Stimulated activated CD4-positive, alpha-beta T cell treated with anti-CD3 and anti-CD28 coated beads, Interleukin-1b, Interleukin-23, amount 100 ng/mL, for 1 hour (primary cell): ENCODE measurements at places on chromosomes 13 and 19.

- DNase-seq: no peak
These were observed 29.1 kb downstream of the INTS6 start for GRCh38 chr13:51423766-51424165.

GRCh38 chr19:17687141-17687856 lies 855 bp downstream of the UNC13A start:
- no peak for DNase-seq

GRCh38 chr19:45442778-45443461 lies 19.2 kb upstream of the ERCC1 start:
- no peak for DNase-seq

- peak; percentile 34 for DNase-seq
These were observed 4.1 kb downstream of the ARHGEF1 start for GRCh38 chr19:41886761-41887710.

DNA sequence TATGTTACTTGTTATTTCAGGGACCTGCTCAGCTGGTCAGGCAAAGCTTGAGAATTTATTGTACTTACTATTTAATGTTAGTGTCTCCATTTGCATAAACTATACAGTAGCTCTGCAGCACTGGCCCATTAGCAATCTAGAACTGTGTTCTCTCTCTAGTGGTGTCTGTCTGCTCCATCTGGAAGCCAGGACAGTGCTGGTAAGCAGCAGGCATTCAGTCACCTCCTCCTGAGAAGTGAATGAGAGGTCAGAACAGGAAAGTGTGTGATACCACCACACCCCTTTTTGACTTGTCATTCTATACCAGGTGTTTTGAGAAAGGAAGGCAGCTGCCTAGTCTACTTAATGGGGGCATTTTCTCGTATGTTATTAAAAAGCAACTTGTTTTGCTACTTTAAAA lies 3.9 kb downstream of the COG3 start:
- DNase-seq: no peak

DNA sequence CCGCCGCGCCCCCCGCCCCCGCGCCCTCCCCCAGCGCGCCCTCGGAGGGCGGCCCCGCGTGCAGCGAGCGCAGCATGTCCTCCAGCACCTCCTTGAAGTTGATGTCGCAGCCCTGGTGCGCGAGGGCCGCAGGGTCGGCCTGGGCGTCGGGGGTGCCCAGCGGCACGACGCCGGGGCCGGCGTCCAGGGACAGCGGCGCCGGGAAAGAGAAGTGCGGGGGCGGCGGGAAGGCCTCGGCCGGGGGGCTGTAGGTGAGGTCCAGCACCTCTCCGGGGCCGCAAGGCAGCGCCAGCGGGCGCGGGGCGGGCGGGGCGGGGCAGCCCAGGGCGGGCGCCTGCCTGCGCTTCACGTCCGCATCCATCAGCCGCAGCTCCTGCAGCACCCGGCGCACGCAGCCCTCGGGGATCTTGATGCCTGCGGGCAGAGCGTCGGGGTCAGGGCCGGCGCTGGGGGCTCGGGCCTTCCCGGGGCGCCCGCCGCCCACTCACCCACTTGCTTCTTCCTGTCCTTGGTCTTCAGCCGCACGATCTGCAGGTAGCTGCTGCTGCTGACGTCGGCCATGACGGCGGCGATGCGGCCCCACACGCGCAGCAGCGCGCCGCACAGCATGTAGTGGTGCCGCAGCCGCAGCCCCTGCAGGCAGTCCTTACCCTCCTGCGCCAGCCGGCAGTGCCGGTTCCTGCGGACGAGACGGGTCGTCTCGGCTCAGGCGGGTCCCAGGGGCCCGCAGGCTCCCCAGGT lies 4.7 kb downstream of the GPX4 start:
- DNase-seq: no peak

- no peak for DNase-seq
These were observed 457.6 kb downstream of the KLF12 start for GRCh38 chr13:73676550-73677047.

- DNase-seq: no peak
These were observed 14.9 kb downstream of the POP4 start for GRCh38 chr19:29620931-29621351.

DNA sequence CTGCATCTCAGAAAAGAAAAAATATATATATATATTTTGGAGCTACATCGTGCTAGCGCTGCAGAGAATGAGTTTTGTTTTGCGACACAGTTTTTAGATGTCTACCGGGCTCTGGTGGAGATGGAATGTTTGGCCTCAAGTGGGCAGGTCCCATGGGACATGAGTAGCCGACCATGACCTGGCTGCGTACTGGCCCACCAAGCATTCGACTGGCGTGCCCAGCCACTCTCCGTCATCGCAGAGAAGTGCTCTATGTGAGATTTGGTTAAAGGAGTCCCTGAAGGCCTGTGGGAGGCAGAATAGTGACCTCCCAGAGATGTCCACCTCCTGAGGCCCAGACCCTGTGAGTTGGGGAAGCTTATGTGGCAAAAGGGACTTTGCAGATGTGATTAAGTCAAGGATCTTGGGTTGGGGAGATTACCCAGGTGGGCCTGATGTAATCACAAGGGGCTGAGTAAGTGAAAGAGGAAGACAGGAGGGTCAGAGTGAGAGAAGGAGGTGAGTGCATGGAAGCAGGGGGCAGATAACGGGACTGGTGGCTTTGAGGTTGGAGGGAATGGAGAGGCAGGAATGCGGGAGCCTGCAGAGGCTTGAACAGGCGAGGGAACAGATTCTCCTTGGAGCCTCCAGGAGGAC lies 821 bp upstream of the LILRB4 start:
- no peak for DNase-seq

DNA sequence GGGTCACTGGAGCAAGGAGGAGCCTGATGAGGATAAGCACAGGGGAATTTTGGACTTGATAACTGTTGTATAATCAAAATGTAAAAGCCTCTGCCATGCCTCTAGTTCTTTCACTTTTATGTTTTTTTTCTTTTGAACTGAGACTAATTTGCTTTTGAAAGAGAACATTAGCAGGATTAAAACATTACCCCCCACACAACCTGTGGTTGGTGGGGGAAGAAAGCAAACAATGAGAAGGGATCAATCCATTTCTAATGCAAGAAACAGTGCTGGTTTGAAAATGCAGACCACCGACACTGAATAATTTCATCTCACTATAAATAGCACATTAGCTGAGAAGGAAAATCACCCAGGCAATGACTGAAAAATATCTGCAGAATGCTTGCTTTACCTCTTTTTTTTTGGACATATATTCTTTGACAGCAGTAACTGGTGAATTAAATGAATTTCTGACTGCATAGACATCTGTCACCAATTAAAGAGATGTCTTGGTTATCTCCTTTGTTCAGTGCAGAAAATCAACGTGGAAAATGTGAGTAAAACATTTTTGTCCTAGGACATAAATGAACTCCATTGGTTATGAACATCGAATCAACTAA lies 48.6 kb upstream of the TRPC4 start:
- DNase-seq: no peak

DNA sequence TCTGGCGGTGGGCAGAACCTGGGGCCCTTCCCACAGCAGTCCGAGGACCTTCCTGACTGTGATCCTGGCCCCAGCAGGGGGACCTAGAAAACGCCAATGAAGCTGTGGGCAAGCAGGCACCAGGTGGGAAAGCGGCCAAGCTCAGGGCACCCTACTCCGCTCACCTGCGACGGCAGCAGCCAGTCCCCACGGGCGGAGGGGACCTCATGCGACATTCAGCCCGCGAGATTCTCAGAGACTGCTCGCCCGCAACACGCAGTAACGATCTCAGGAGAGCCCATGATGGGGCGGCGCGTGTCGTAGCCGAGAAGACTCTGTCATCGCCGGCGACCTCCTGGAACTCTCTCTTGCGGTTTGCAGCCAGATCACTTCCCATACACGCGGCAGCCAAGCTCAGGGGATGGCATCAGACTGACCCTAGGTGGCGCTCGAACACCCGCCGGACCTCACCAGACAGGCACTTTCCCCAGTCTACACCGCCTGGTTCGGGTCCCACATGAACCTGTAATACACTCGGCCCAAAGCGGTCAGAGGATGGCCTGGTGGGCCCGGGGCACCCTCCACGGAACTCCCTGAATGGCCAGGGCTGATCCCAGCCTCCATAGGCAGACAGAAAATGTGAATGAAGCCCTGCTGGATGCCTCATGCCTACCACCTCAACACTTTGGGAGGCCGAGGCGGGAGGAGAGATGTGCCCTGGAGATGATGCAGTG lies 26.5 kb downstream of the MAN2B1 start:
- DNase-seq: peak; percentile 72

DNA sequence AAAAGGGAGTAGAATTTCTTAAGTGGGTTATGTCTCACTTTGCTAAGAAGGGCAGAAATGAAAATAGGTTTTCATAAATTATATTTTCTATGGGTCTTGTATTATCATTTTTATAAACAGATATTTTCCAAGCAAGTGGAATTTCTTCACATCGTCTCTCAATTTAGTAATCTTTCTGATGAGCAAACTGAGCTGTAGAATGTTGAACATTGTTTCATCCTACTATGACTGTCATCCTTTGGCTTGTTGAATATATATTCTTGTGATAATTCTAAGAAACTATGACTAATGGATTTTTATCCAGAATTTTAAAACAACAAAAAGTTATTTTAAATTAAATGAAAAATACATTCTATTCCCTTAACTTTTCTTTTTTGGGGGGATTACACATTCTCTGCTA lies 313.8 kb downstream of the ENOX1 start:
- DNase-seq: no peak

GRCh38 chr19:45451131-45451849 lies 16.5 kb upstream of the FOSB start:
- DNase-seq: peak; percentile 11

DNA sequence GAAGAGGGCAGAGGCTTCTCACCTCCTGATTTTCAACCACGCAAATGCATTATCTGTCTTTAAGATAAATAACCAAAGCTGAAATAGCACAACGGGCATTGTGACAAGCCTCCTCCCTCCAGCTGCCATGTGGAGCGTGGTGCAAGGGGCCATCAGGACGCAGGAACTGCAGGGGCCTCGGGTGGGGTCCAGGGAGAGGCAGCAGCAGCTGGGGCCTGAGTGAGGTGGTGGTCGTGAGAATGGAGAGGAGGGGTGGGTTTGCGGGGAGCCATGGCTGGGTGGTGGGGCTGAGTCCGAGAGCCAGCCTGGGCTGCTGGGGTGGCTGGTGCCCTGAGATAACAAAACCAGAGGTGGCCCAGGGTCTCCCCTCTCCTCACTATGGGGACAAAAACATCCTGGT lies 66.0 kb downstream of the EPS15L1 start:
- no peak for DNase-seq

DNA sequence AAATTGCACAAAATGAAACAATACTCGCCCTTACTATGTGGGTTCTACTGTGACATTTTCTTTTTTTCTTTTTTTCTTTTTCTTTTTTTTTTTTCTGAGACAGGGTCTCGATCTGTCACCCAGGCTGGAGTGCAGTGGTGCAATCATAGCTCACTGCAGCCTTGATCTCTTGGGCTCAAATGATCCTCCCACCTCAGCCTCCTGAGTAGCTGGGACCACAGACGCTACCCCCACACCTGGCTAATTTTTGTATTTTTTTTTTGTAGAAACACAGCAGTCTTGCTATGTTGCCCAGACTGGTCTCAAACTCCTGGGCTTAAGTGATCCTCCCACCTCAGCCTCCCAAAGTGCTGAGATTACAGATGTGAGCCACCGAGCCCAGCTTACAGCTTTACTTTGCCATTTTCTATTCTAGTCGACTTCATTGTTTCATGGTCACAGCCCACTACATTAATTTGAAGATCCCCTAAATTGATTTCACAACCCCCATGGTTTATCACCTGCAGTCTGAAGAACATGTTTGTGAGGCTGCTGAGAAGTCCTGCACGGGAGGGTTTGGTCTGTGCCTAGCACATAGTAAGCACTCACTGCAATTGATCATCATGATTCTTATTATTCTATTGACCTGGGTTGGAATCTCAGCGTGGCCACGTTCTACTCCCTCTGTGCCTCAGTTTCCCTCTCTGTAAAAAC lies 3.8 kb downstream of the BCL3 start:
- DNase-seq: no peak

DNA sequence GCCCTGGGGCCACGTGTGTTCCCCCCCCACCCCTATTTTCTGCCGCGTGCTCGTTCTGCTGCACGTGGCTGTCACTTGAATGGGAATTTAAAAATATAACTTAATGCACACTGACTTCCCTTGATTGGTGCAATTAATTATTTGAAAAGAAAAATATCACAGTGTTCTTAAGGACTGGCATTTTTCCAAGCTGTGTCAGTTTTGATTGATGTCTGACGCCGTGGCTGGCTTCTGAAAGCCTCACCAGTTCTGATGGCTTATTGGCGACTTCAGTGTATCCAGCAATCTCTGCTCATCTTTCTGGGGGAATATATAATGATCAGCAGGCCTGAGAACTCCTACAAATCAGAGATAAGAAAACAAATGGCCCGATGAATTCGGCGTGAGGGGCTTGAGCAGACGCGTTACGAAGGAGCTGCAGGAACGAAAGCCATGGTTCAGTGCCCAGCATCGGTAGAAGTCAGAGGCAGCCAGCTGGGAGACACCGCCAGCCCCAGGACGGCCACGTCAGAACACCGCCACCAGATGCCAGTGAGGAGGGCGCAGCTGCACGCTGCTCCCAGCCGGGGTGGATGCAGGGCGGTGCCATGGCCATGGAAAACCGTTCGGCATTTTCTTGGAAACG lies 111.2 kb downstream of the KDM4B start:
- no peak for DNase-seq

DNA sequence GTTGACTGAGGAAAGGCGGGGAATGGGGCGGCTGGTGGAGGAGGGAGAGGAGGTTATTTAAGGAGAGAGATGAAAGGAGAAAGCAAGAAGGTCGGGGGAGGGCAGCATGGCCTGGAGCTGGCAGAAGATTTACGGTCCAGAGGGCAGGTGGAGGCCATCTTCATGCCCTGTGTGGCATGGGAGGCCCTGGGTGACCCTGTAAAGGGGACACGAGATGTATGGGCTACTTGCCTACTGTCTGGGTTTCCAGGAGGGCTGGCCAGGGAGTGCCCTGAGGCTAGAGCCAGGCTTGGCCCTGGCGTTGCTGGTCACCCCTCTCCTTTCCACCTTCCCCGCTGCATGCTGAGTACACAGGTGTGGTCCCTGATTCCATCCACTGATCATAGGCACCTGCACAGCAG lies 6.1 kb downstream of the WTIP start:
- no peak for DNase-seq

GRCh38 chr19:44814517-44814916 lies 5.6 kb downstream of the BCAM start:
- no peak for DNase-seq

DNA sequence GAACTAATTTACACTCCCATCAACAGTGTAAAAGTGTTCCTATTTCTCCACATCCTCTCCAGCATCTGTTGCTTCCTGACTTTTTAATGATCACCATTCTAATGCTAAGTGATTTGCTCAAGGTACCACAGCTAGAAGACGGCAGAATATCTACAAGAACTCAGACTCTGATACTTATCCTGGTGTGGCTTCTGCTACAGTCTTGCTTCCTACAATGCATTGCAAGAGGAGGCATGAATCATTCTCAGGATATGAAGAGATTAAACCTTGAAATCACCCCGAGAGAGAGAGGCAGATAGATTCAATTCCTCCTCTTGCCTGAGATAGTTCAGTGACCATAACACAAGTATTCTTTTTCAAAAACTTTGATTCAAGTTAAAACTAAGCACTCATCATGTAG lies 306.4 kb downstream of the TBC1D4 start:
- no peak for DNase-seq
